CD4-positive, alpha-beta T cell treated with Interleukin-21 for 1 hour (primary cell): ENCODE measurements at places on chromosomes 2 and 18.

DNA sequence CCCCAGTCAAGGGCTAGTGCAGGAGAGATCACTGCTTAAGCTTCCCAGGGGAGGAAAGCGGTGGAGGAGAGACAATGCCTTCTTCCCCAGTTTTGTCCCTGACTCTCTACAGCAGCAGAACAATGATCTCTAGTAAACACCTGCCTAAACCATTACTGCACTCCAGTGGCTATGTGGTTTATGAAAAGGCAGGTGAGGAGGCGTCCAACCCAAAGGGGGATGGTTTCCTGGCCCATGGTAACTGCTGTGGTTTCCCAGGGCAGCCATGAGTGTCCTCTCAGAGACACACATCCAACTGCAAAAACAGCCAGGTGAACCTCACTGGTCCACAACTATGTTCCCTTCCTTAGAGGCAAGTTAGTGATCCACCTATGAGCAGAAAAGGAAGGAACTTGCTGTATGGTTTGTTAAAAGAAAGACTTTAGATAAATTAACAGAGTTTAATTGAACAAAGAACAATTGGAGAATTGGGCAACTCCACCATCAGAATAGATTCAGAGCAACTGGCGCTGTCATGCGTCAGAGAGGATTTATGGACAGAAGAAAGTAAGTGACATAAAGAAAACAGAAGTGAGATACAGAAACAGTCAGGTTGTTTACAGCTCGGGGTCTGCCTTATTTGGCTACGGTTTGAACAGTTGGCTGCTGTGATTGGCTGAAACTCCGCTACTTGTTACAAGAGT, 4.8 kb upstream of the TTC39C start:
- DNase-seq, result peak; percentile 58

GRCh38 chr2:71773218-71773617, 319.9 kb downstream of the DYSF start:
- DNase-seq, result no peak

DNA sequence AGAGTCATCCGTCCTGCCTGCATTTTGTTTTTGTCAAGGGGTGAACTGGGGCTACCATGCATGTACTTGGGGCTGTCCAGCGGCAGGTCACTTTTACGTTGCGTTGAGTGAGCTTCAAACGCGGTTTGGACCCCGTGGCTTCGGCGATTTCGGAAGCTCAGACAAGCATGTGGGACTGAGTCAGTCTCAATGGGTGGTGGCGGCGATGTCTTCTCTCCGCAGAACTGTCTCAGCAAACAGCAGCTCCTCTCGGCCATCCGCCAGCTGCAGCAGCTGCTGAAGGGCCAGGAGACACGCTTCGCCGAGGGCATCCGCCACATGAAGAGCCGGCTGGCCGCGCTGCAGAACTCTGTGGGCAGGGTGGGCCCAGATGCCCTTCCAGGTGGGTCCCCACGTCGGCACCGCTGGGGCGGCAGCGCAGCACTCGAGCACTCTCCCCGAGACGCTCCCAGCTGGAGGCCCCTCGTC, 21.3 kb downstream of the FBLN7 start:
- no peak for DNase-seq

- DNase-seq, result no peak
These were observed 166.0 kb downstream of the AGAP1 start for GRCh38 chr2:235659767-235660322.

GRCh38 chr2:169137924-169138323, 68.6 kb downstream of the DHRS9 start:
- no peak for DNase-seq

- no peak for DNase-seq
These were observed 160.4 kb downstream of the SRBD1 start for GRCh38 chr2:45450634-45451033.
